HS-27A (cell line): ENCODE measurements at places on chromosomes 5 and 9.

- peak; percentile 26 for DNase-seq
Observed at GRCh38 chr9:35490155-35490909, 421 bp downstream of the RUSC2 start.

GRCh38 chr9:7298123-7298522 is 501.5 kb downstream of the DMAC1 start:
- DNase-seq: no peak

DNA sequence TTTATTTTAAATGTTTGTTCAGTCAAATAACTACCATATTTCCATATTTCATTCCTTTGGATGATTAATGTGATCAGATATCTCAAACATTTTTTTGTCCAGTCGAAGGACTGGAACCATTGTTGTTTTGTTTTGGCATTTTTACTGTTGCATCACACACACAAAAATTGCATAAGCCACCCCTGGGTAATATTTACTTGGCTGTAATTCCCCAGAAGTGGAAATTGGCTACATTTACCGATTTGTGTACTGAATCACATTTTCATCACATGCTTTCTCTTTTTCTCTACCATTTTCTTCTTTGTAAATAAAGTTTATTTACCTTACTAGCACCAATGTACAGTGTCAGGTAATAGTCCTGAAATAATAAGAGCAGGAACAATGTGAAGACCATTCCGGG is 1729.7 kb upstream of the WWC1 start:
- no peak for DNase-seq

DNA sequence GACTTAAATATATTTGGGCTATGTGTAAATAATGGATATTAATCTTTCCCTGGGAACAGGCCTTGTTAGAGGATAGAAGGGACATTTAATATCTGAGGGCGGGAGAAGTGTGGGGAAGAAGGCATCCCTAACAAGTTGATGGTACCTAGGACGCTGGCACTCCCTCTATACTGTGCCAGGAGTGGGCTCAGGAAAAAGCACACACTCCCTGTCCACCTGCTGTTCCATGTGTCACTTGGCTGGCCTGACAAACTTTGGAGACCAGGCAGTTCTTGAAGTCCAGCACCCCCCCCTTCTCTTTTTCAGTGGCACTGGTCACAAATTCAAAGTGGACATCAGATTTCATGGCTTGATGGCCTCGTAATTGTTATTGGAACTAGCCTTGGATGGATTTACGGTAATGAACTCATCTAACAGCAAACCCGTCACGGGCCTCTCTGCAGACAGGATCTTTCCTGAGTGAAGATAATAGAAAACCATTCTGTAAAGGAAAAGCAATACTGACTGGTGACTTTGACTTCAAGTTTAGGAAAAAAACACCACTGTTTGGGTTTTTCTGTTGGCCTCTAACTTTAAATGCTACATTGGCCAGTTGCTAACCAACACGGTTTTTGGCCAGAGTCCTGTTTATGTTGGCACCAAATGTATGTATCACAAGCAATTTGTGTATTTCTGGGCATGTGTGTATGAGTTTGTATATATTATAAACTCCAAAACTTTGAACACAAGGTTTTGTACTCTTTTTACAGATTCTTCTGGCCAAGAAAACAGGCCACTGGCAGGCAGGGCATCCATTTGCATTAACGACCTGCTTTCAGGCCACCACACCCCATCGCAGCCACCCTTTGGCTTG is 552.6 kb downstream of the CCDC171 start:
- no peak for DNase-seq

- no peak for DNase-seq
Observed at GRCh38 chr9:6997330-6997729, 239.6 kb downstream of the KDM4C start.

- DNase-seq: no peak
Observed at GRCh38 chr9:68551191-68551590, 10.5 kb upstream of the TMEM252 start.

- DNase-seq: no peak
Observed at GRCh38 chr9:16321461-16322119, 548.9 kb downstream of the BNC2 start.

- no peak for DNase-seq
Observed at GRCh38 chr9:16848179-16848578, 22.3 kb downstream of the BNC2 start.

DNA sequence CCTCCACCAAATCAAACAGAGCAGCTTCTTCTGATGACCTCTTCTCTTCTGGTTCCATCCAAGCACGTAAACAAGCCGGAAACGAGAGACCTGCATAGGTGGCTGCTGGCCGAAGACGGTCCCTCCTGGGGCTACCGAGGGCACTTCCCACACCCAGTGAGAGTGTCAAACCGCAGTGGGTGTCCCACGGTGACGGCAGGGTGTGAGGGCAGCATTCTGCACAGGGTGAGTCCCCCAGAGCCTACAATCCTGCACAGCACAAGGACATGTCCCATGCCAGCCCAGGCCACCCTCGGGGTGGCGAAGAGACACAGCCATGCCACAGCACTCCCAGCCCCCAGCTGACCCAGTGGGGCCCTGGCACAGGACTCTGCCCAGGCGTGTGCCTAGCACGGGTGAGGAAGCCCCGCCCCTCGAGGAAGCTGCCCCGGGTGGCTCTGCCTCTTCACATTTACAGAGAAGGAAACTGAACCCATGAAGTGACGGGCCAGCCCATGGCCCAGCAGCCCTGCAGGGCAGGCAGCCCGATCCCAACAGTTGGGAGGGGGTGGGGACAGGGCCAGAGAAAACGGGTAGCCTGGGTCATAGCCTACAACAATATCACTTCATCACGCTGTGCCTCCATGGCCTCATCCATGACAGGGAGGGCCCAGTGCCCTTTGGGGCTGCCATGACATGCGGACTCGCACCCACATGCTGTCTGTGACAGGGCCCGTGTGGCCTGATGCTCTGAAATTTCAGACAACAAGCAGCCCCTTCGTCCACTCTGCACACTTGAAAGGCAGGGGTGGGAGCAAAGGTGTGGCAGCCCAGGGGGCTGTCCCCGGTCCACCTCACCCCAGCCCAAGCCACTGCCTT is 43.2 kb downstream of the SEMA4D start:
- DNase-seq: no peak

DNA sequence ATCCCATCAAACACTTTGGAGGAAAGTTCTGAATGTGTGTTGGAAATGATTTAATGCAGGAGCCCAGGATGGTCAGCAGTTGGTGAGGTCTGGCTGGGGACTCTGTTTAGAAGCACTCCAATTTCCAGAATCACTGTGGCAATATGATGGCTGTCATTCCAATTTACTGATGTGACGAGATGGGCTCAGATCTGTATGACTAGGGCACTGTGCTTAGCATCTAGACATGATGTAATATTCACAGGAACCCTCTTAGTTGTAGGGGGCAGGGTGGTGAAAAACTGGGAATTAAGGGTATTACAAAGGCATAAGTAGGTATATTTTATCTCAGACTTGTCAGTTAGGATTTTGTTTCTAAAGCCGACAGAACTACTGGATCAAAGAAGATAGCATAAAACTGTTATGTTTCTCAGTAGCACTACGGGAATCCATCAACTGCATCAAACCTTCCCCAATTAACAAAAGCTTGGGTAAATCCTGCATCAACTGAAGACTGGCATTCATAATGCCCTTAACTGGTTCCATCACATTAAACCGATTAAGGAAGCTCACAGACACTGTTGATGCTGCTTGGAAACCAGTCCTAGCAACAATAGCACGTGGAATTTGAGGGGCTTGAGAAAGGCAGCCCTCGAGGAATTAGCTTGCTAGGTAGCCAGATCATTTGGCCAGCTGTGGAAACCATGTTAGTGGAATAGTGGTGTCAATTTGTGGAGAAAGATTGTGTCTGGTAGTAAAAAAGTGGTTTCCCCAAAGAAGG is 86.1 kb downstream of the SV2C start:
- no peak for DNase-seq
